CD4-positive, alpha-beta T cell (primary cell): ENCODE measurements at places on chromosomes 12 and 14.

- no peak for DNase-seq
Measured at GRCh38 chr12:131901431-131902331, 7.3 kb downstream of the ULK1 start.

DNA sequence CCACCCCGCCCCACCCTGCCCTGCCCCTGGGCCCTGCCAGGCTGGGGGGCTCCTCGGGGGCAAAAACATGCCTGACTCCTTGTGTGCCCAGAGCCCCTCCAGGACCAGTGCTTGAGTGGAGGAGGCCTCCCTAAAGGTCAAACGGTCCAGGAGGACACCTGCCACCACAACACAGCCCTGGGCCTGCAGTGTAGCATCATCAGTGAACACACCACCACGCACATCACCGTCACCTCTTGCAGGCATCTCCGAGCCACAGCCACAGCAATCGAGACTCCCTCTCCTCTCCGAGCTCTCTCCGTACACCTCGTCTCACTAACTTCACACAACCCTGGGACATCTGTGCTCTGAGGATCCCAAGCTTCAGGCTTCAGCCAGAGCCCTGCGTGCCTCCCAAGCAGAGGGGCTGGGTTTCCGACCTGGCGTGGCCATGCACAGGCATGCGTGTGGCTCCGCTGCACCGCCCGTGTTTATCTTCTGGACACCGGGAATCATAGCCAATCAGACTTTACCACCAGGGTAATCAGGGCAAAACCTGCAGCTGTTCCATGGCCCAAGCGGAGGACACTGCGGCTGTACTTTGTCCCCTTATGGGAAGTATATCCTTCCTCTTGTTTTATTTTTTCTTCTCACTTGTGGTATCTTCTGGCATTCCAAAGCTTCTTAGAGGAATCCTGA lies 6.2 kb upstream of the DIO3 start:
- no peak for DNase-seq

DNA sequence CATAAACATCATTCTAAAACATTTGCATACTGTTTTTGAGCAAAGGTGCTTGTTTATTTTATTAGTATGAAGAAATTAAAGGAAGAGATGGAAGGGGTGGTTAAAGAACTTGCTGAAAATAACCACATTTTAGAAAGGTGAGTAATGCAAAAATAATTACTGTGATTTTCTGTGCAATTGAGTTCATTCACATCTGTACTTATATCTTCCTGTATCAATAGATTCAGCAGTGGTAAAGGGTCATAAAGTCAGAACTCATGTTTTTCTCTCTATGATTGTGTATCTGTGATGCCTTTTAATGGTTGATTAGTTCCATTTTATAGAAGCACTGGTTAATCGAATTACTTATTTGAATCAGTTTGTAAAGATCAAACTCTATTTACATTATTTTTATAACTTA lies 46.0 kb downstream of the TBK1 start:
- DNase-seq: no peak

DNA sequence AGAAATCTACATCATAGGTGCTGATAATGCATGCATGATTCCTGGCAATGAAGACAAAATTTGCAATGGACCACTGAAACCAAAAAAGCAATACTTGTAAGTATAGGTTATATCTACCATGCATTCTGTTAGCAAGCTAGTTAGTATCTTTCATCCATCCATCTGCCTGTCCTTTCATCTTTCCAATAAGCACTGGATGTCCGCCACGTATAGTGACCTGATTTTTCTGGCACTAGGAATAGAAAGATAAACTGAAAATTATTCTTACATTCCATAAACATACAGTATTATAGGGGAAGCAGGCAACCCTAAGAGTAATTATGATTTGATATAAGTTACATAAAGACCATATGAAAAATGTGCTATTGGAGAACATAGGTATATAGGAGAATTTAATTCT lies 87.2 kb upstream of the MYF6 start:
- no peak for DNase-seq

- no peak for DNase-seq
Measured at GRCh38 chr14:50417853-50418252, 21.2 kb upstream of the CDKL1 start.

DNA sequence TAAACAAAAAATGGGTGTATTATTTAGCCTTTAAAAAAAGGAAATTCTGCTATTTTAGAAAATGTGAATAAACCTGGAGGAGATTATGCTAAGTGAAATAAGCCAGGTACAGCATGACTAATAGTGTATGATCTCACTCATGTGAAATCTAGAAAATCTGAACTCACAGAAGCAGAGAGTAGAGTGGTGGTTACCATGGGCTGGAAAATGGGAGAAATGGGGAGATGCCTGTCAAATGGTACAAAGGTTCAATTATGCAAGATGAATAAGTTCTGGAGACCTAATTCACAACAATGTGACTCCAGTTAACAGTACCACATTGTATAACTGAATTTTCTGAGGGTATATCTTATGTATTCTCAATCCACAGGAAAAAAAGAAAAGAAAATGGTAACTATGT lies 17.4 kb upstream of the LEMD3 start:
- DNase-seq: no peak

- no peak for DNase-seq
Measured at GRCh38 chr12:28026701-28027100, 54.2 kb upstream of the PTHLH start.

DNA sequence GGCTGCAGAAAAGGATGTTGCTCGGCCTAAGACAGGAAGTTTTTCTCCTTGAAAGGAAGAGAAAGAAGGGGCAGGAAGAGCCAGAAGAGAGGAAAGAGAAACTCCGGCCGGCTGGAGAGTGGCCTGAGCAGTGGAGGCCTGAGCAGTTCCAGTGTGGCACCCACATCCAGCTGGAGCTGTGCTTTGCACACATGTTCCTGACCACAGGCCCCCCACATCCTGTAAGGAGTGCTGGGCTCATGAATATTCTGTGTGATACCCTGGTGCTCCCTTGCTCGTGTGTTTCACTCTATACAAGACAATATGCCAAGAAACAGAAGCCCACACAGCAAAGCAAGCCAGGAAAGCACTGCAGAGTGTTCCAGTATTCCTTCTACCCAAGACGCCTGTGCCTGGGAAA lies 27.1 kb downstream of the POLE start:
- DNase-seq: no peak

- no peak for DNase-seq
Measured at GRCh38 chr12:65892841-65893251, 68.6 kb downstream of the HMGA2 start.

DNA sequence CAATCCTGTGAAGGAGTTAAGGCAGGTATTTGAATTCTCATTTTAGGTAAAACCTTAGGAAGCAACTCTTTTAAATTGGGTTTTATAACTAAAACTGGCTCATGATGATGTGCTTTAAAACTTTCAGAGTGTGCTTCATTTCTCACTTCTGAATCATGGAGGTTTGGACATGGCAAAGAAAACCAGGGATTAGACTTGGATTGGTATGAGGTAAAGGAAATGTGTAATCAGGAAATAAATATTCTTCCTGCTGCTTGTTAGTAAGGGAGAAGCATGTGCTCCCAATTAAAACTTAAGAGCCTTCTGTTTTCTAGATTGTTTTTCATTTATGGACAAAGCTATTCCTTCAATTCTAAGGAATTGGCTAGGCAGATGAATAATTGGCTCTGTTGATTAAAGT lies 57.4 kb downstream of the FBXO33 start:
- DNase-seq: no peak

GRCh38 chr12:26271889-26272492 lies 76.6 kb downstream of the SSPN start:
- peak; percentile 47 for DNase-seq

DNA sequence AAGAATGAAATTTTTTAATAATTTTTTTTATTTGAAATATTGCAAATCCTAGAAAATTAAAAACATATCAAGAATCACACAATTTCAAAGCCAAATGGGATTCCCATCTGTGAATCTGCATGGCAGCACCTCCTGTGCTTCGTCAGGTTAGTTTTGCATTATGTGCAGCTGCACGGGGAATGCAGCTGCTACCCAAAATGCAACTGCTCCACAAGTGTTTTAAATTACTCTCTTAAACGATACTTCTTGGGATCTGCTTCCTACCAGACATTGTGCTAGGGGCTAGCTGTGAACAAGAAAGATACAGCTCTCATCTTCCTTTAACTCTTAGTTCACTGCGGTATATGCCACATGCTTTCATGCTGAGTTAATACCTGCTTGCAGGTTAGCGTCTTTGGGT lies 154.2 kb downstream of the CRADD start:
- no peak for DNase-seq
